ENCODE measurements at places on chromosomes 3 and 15.

- DNase-seq: no peak
Measured at GRCh38 chr3:87901141-87901540, 157.7 kb downstream of the CGGBP1 start.

GRCh38 chr15:40968290-40969085 is 15.2 kb downstream of the CHAC1 start:
- DNase-seq: no peak

- no peak for DNase-seq
Measured at GRCh38 chr3:185658504-185658912, 72.4 kb downstream of the SENP2 start.

DNA sequence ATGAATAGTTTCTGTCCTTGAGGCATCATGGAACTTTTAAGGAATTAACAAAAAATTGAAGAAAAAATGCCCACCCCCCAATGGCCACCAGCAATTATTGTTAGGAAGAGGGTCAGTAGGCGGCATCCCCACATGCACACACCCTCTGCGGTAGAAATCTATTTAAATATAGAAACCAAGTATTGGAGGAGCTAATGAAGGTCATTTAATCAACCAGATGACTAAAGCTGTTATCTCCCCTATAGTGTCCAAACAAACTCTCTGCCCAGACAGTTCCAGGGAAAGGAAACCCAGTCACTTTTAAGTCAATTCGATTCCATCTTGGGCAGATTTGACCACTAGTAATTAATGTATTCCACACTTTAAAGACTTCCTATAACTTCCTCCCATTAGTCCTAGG is 47.1 kb downstream of the DGKG start:
- no peak for DNase-seq

DNA sequence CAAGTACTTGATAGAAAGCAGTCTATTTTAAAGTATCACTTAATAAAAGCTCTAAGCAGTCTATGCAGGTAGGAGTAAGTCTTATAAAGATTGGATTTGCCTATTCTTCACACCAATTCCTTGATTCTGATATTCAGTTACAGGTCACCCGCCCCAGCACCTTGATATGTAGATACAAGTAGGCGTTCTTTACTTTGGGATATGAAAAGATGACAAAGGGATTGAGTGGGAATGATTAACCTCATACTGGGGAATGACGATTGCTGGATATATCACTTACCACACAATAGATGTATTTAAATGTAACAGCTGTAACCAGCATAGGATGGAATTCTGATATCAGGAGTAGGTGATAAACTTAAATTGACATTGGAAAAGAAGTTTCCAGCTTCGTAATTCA is 47.1 kb downstream of the HHLA2 start:
- DNase-seq: no peak

GRCh38 chr15:68782589-68783161 is 38.0 kb downstream of the ANP32A start:
- no peak for DNase-seq

GRCh38 chr15:69021895-69022294 is 7.4 kb downstream of the NOX5 start:
- no peak for DNase-seq

- DNase-seq: no peak
Measured at GRCh38 chr3:159532577-159532976, 456.1 kb upstream of the IL12A start.

DNA sequence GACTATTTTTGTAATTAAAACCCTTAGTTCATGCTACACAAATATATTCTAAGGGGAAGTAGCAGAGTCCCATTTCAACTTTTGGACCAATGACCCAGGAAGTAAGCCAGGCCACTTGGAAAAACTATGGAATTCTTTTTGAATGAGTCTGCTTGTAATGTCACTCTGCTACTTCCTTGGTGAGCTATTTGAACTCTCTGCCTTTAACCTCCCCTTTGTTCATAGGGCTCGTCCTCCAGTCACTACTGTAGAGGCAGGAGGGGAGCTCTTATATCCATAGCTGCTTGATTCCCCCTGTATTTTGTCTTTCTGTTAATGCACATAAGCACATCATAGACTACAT is 119.6 kb downstream of the UACA start:
- DNase-seq: no peak

Measured in cerebellar cortex (tissue), 1 donor.